ENCODE measurements at places on chromosomes 7 and 10.

DNA sequence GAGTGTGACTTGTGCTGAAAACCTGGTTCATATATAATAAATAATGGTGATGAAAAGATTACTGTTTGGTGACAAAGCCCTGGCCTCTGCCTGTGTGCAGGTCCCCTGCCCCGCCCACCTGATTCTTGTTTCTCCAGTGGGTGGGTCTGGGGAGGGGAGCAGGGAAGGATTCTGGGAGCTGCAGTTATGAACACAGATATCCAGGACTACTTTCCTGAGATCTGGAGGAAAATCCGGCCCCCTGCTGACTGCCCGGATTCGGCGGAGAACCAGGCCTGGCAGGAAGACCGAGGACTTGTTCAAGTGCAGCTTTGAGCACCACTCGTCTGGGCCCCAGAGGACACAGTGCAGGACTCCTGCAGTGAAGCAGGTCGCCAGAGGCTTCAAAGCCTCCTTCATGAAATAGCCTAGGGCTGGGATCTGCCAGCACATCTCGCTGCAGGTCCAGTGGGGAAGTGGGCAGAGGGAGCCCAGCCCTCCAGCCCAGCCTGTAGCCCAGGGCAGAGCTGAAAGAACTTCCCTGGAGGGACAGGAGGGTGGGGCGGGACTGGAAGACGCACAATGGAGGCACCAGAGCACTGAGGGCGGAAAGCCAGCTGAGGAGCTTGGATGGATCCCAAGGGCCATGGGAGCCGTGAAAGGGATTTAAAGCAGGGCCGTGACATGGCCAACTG lies 7.0 kb downstream of the ATP6V0E2 start:
- DNase-seq, result no peak

GRCh38 chr10:69953851-69954250 lies 98.8 kb upstream of the MACROH2A2 start:
- no peak for DNase-seq

- no peak for DNase-seq
Observed at GRCh38 chr7:148712678-148713329, 14.1 kb downstream of the CUL1 start.

DNA sequence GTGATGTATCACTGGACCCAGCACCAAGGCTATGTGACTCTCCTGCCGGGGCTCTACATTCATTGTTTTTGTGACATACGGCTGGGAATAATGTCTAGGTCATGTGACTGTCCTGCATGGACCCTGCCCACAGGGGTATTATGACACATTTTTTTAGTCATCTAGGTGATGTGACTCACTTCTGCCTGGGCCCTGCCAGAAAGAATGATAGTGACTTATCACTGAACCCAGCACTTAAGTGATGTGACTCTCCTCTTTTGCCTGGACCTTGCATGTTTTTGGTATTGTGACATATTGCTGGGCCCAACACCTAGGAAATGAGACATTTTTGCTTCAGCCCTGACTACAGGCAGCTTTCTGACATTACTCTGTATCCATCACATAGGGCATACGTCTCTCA lies 51.1 kb upstream of the ZNF107 start:
- no peak for DNase-seq

GRCh38 chr10:56586461-56586891 lies 225.4 kb upstream of the ZWINT start:
- no peak for DNase-seq

- DNase-seq, result no peak
Observed at GRCh38 chr7:940599-941408, 13.7 kb downstream of the ADAP1 start.

DNA sequence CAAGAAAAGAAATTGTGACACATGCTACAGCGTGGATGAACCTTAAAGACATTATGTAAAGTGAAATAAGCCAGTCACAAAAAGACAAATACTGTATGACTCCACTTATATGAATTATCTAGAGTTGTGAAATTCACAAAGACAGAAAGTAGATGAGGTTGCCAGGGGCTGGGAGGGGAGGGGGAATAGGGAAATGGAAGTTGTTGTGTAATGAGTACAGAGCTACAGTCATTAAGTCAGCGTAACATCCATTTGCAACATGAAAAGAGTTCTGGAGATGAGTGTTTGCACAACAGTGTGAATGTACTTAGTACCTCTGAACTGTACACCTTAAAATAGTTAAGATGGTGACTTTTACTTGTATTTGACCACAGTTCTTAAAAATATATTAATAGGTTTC lies 112.1 kb upstream of the CDK1 start:
- DNase-seq, result no peak

DNA sequence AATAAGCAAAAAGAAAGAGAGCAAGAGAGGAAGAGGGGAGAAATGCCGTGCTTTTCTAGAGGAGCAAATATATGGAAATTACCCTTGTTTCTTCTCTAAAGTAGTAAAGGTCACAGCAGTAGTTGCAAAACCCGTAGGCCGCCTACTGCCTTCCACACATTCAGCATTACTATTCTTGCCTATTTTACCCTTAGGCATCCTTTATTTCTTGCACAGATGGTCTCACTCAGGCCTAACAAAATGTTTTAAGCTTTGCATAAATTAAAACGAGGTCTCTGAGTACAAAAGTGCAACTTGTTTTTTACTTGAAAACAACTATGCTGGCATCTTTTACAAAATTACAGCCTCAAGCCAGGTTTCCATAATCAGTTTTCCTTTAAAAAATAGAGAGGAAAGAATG lies 644.6 kb downstream of the AUTS2 start:
- DNase-seq, result no peak

- no peak for DNase-seq
Observed at GRCh38 chr7:105278973-105279687, 109.6 kb downstream of the SRPK2 start.

DNA sequence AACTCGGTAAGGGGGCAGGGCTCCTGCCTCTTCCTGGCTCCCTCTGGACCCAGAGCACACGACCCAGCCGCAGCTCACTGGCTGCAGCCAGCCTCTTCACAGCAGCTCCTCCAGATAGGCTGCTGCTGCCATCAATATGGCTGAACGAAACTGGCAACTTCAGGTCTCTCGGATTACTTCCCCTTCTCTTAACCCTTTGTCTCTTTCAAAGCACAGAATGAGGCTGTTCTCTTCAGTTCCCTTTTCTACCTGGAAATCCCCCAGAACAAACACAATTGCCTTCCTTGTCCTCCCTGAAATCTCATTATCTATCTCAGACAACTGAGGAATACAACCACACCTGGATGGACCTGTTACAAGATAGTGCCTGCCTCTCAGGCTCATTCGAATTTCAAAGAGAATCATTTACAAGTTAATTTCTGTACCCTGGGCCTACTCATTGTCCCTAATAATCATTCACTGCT lies 193.4 kb upstream of the MBL2 start:
- DNase-seq, result no peak

GRCh38 chr7:90736968-90737939 lies 141.1 kb downstream of the CDK14 start:
- no peak for DNase-seq

DNA sequence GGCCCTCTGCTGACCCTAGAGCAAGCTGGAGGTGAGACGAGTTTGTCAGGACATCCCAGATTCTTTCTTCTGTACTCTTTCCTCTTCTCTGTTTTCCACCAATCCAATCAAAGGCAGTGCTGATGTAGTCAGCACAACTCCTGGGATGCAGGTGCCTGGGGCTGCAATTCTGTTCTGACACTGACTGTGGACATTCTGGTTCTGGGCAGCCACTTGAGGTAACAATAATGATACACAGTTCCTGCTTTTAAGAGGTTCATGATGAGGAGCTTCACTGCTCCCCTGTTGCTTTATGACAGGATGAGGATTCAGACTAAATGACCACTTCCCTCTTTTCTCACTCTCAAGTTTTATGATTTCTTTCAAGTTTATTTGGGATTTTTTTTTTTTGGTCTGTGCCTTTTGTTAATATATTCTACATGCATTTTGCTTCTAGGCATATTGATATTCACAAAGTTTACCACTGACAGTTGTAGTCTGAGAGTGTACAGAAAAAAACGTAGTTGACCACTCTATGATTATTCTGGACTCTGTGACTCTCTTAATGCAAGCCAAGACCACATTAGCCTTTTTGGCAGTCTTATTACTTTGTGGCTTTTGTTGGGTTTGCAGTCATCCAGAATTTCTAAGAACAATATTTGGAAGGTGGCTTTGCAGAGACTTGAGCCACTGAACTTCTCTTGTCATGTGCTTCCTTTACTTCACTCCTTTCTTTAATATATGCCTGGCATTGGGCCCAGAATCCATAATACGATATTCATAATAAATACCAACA lies 247.6 kb downstream of the AUTS2 start:
- no peak for DNase-seq

- DNase-seq, result no peak
Observed at GRCh38 chr7:75843613-75844116, 30.1 kb upstream of the CCL24 start.

DNA sequence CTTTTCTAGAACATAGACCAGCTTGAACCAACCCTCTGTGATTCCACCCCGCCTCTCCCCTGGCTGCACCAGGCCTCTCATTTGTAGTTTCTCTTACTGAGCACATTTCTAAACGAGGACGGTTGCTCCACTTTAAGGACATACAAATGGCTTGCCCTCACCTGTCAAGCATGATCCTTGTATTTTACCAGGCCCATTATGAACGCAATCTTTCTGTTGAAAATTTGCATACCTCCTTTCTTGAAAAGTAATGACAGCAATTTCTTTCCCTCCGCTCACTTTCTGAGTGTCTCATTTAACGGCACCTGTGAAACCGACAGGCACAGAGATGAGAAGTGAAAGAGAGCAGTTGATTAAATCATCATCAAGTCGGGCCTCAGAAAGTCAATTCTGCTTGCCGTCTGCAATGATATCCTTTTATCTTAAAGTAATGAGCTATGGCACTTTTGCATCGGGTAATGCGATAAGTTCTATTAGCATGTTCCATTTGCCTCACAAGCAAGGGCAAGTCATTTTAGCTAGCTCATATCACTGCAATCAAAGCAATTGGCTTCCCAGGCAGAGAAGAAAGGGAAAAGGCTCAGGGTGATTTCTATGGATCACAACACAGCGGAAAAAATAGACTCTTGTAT lies 705.6 kb upstream of the GALNT17 start:
- no peak for DNase-seq

DNA sequence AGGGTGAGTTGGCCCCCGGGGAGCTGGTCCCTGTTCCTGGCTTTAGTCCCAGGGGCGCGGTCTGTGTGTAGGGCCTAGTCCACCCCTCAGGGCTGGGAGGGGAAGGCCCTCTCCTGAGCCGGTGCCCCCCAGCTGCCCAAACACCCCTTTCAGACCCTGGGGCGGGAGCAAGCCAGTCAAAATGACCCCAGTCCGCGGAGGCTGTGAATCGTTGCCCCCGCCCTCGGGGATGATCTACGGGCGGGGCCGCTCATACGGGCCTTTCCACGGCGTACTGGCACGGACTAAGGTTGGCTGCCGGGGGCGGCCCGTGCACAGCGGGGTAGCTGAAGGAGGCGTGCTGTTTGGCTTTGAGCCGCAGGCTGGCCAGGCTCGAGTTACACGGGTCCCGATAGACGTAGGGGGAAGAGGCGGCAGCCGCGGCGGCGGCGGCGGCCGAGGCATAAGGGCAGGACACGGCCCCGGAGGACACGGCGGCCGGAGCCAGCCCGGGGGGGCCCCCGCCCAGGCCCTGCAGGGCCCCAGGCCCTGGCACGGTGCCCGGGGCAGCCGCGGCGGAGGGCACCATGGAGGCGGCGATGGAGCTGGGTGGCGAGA lies 4.3 kb downstream of the ELOVL3 start:
- peak; percentile 18 for DNase-seq

- DNase-seq, result no peak
Observed at GRCh38 chr7:127844707-127845331, 186.4 kb downstream of the LRRC4 start.

DNA sequence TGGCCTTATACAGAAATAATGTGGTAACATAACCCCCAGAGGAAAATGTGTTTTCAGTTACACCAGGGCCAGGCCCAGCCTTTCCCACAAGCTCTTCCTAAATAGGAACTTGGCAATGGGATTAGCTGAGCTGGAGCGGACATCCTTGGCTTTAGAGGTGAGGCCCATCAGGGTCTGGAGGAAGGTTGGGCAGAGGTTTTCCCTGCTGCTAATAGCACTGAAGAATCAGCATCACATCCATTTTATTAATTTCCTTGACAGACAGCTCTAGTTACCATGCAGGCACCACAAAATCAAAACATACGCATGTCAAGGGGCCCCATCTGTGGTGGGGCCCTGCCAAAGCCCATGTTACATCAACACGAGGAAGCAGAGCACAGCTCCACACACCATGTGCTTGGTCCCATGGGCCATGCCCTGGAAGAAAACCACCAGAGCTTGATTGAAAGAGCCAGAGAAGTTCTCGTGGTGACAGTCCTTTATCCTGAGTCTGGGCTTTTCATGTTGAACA lies 566.6 kb downstream of the KCNMA1 start:
- DNase-seq, result no peak

DNA sequence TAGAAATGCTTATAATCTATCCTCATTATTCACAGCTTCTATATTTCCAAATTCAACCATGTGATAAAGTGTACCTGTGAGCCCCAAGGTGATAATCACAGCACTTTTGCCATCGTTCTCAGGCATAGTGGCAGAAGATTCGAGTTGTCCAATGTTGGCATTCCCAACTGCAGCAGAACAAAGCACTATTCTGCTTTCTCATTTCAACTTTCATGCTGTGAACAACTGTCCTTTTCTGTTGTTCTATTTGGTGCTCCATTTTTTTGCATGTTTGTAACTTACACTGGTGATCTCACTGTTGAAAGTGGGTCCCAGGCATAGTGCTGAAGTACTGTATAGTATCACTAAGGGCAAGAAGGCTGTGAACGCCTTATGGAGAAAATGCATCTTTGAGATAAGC lies 438.2 kb downstream of the PAXIP1 start:
- DNase-seq, result no peak

DNA sequence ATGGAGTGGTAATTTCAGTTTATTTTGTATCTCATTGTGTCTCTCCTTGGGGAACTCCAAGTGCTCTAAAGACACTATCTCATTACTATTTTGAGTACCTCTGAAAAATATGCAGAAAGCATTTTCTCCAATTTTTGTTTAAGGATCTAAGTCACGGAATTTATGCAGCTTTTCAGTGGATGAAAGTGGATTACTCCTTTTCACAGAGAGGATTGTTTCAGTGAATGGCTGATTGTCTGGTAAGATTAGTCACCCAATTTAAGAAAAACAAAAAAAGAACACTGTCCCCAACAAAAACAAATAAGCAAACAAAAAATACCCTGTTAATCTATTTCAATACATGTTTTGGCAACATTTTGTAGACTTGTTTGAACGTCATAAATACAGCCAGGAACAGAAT lies 338.3 kb upstream of the TEX47 start:
- no peak for DNase-seq

- no peak for DNase-seq
Observed at GRCh38 chr7:27124902-27125689, 5.5 kb downstream of the HOXA4 start.

- DNase-seq, result no peak
Observed at GRCh38 chr10:58588673-58589265, 76.1 kb downstream of the BICC1 start.

DNA sequence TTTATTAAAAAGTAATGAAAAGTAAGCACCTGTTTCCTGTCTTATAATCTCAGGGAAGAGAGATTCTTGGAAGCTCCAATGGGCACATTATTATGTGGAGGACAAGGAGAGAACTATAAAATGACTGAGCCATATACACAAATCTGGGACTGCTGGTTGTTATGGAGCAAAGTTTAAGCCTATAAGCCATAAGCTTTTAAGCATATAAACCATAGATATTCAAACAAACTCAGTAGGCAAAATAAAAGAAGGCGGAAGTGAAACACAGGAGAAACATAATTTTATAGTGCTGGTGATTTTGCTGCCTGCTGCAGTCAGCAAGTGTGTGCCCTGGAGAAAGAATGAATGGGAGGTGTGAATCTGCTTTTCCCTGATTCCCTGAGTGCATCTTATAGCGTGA lies 274.4 kb downstream of the KIF20B start:
- no peak for DNase-seq

All from stimulated activated CD4-positive, alpha-beta T cell treated with anti-CD3 and anti-CD28 coated beads, TNF-alpha, amount 100 ng/mL, for 4 hours (primary cell).